ENCODE measurements at places on chromosomes 1 and 21.

GRCh38 chr1:180982422-180982821, 40.2 kb downstream of the STX6 start:
- DNase-seq = no peak

DNA sequence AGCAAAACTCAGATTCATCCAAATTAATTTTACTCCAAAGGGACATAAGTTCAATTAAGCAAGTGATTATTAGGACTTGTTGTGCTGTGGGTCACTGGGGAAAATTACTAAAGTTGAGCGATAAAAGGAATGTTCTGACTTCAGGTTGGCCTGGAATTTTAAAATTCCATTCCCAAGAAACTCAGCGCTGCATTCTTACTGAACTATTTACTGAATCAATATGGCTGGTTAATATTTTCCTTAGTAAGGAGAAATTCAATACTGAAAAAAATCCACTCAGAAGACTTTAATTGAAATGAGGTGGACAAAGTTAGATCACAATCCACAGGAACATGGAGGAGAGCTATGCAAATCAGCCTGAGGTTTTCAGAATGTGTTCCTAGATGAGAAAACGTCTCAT, 578.9 kb upstream of the NR5A2 start:
- DNase-seq = no peak

- no peak for DNase-seq
Measured at GRCh38 chr21:33968995-33969348, 53.4 kb upstream of the ATP5PO start.

GRCh38 chr1:97783751-97784150, 137.1 kb downstream of the DPYD start:
- no peak for DNase-seq

DNA sequence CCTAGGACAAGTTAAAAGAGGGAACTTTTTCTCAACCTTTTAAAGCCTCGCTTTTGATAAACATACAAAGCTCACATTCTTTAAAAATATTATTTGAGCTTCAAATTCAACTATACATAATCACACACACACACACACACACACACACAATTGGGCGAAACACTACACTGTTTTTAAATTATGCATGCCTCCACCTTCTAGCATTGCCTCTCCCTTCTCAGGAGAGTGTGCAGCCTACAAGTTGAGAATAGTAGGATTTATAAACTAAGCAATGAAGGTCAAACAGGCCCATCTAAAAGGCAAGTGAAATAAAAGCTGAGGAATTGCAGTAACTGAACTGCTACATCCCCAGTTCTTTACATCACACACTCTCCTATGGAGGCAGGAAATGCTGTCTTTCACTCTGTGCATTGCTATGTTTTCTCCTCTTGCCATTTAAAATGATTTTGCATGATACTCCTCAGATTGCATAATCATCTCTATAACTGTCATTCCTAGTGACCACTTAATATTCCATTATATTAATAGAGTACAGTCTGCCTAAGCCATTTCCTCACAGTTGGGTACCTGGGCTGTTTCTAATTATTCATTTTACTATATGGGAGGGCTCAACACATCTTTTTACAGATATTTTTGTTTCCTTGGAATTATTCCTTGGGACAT, 92.5 kb upstream of the KCNE2 start:
- DNase-seq = no peak

GRCh38 chr1:81432059-81432458, 368.7 kb upstream of the ADGRL2 start:
- no peak for DNase-seq

- DNase-seq = no peak
Measured at GRCh38 chr1:54095546-54096226, 42.3 kb downstream of the TCEANC2 start.

- DNase-seq = no peak
Measured at GRCh38 chr1:29557701-29558600, 321.6 kb downstream of the PTPRU start.

- no peak for DNase-seq
Measured at GRCh38 chr1:58443986-58444868, 102.3 kb downstream of the OMA1 start.

- DNase-seq = peak; percentile 70
Measured at GRCh38 chr1:51990478-51990965, at the start of gene RAB3B. Gene RAB3B, minus strand, starts transcription at chr1:51990700. Its CDS starts 13,583 bp downstream, at chr1:51977117.

DNA sequence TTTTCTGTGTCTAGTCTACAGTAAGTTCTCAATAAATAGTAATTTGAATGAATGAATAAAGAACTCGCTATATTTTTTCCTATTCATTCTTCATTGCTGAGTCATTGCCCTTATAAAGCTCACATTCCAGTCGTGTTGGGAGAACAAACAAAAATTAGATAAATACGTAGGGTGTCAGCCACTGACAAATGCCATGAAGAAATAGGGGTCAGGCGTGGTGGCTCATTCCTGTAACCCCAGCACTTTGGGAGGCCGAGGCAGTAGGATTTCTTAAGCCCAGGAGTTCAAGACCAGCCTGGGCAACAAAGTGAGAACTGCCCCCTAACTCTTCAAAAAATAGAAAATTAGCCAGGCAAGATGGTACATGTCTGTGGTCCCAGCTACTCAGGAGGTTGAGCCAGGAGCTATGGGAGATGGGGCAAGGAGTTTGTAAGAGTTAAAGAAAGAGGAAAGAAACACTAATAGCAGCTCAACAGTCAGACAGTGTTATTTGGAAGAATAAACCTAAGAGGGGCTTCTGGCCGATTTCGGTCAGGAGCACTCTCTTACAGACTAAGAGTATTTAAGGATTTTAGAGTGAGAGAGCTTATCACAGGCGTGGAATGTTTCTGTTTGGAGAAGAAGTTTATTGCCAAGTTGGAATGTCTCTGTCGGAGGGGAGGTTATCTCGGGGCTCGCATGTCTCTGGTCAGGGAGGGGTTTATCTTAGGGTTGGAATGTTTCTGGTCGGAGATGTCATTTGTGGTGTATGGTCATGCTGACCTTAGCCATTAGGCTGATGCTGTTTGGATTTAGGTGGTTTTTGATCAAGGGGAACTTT, 1.8 kb upstream of the CHML start:
- DNase-seq = no peak

GRCh38 chr1:81492628-81493027, 308.1 kb upstream of the ADGRL2 start:
- no peak for DNase-seq

GRCh38 chr1:57157818-57158603, 192.2 kb upstream of the C8B start:
- no peak for DNase-seq
